ENCODE measurements at places on chromosomes 3 and 15. TPM values are rescaled to one million over a fixed set of nuclear protein-coding genes. Genes with fewer than 3 reads are reported as not detected.

GRCh38 chr3:61645148-61645547 lies 83.8 kb downstream of the PTPRG start:
- H3K27me3 ChIP-seq: no peaks in the 10 kb centered on the region
- H3K36me3 ChIP-seq: no peaks in the 10 kb centered on the region
- no peaks in the 10 kb centered on the region for H3K4me1 ChIP-seq

- H3K4me1 ChIP-seq: no peaks in the 10 kb centered on the region
- H3K27ac ChIP-seq: no peak overlapping the region
- no peaks in the 10 kb centered on the region for H3K27me3 ChIP-seq
- DNase-seq: no peak
- no peaks in the 10 kb centered on the region for H3K36me3 ChIP-seq
- H3K4me3 ChIP-seq: no peak overlapping the region
Measured at GRCh38 chr3:50136714-50137405, 18.3 kb upstream of the SEMA3F start.

- no peaks in the 10 kb centered on the region for H3K36me3 ChIP-seq
- H3K4me1 ChIP-seq: no peaks in the 10 kb centered on the region
- H3K27me3 ChIP-seq: no peaks in the 10 kb centered on the region
- H3K27ac ChIP-seq: no peak overlapping the region
- H3K4me3 ChIP-seq: no peak overlapping the region
Measured at GRCh38 chr15:31499953-31500765, 173.5 kb downstream of the KLF13 start.

The DIPK2A gene
- 20.8 TPM for total RNA-seq

DNA sequence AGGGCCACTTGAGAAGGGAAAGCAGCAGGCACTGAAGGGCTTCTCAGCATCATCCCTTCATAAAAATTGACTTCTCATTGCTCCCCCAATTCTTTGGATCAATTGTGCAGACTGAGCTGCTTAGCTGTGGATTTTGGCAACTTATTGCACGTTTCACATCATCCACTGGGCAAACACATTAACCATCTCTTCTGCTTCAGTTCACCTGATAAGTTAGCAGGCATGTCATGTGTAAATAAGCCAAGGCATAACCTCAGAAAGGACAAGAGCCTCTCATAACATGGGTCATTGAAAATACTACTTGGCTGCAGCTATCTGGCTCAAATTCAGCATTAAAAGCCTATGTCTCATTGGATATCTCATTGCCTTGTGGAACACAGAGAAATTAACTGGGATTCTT lies 366.5 kb downstream of the LRRC3B start:
- H3K27me3 ChIP-seq: no peaks in the 10 kb centered on the region
- no peak overlapping the region for H3K27ac ChIP-seq

GRCh38 chr15:52801748-52802085 lies 11.6 kb upstream of the ONECUT1 start:
- H3K36me3 ChIP-seq: no peaks in the 10 kb centered on the region
- H3K27me3 ChIP-seq: peaks cover 93% of the 10 kb centered on the region
- no peak overlapping the region for H3K27ac ChIP-seq
- H3K4me1 ChIP-seq: peaks cover 59% of the 10 kb centered on the region

DNA sequence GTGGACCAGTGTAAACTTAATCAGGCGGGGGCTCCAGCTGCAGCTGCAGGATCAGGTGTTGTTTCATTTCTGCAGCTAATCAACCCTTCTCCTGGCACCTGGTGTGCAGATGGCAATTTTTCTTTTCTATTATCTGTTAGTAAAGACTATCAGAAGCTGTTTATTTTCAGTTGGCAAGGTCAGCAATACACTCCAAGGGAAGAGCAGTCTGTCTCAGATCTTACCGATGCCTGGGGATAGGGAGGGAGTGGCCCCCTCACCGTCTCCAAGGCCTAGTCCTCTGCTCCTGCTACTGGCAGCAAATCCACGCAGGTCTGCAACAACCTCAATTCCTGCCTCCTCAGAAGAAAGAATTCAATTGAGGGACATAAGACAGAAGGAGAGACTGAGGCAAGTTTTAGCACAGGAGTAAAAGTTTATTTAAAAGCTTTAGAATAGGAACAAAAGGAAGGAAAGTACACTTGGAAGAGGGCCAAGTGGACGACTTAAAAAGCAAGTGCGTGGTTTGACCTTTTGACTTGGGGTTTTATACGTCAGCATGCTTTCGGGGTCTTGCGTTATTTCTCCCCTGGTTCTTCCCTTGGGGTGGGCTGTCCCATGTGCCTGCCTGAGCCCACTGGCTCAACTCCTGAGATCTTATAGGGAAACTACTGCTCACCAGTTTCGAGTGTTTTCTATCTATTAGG lies 9.2 kb downstream of the CCRL2 start:
- no peak overlapping the region for H3K4me3 ChIP-seq
- no peaks in the 10 kb centered on the region for H3K27me3 ChIP-seq
- no peaks in the 10 kb centered on the region for H3K36me3 ChIP-seq
- no peaks in the 10 kb centered on the region for H3K4me1 ChIP-seq

The MAP6D1 gene
- 3.3 TPM for total RNA-seq

DNA sequence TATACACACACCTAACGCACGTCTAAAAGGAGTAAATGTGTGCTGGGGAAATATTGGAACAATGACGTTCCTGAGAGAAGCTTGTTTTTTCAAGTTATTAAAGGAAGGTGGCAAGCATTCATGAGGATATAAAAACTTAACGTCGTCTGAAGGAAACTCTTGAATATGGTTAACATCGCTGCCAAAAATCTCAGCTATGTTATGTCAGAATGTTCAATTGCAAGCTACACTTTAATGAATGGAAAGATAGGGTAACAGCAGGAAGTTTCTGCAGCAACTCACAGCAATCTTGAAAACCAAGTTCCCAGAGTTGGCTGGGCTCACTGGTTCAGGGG lies 54.3 kb upstream of the MEF2A start:
- H3K4me1 ChIP-seq: peaks cover 8% of the 10 kb centered on the region
- DNase-seq: no peak
- H3K4me3 ChIP-seq: no peak overlapping the region
- no peaks in the 10 kb centered on the region for H3K27me3 ChIP-seq

DNA sequence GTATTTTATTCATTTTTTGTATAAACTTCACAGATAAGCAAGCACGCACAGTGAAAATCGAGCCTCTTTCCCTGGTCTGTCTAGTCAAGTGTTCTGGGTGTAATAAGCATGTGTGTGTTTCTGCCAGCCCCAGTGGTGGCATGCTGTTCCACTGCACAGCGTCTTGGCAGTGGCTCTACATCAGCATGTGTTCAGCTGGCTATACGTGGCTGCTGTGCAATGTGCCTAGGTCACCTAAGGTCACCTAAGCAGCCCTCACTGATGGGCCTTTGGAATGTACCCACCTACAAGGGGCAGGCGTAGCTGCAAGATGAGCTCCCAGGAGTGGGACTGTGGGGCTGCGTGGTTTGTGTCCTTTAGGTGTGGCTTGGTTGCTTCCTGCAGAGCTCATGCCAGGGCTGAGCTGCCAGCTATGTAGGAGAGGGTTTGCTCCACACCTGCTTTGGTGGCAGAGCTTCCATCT lies 4.9 kb downstream of the LIMD1 start:
- H3K36me3 ChIP-seq: peaks cover 8% of the 10 kb centered on the region
- no peak overlapping the region for H3K27ac ChIP-seq
- peaks cover 68% of the 10 kb centered on the region for H3K4me1 ChIP-seq
- no peaks in the 10 kb centered on the region for H3K27me3 ChIP-seq
- no peak overlapping the region for H3K4me3 ChIP-seq

- H3K27me3 ChIP-seq: no peaks in the 10 kb centered on the region
- peaks cover 27% of the 10 kb centered on the region for H3K4me1 ChIP-seq
- DNase-seq: peak; percentile 50
- peak overlapping the region; percentile 35 for H3K4me3 ChIP-seq
- H3K36me3 ChIP-seq: no peaks in the 10 kb centered on the region
- peak overlapping the region; percentile 78 for H3K27ac ChIP-seq
Measured at GRCh38 chr3:133490468-133491351, 82.8 kb upstream of the CDV3 start.

DNA sequence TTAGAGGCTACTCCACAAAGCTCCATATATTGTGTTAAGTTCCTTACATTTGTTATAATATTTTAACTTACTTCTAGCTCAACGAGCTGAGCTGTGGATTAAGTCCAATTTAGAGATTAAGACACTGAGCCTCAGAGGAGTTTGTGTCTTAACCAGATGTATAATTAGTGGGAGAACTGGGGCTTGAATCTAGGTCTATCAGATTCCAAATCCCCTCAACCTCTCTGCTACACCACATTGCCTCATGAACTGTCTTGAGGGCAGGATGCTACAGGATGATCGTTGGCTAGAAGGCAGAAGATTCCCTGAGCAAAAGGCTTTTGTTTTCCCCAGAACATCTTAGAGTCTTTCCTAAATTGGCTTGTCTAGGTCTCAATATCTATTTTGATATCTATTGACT lies 890.8 kb downstream of the NAALADL2 start:
- no peaks in the 10 kb centered on the region for H3K36me3 ChIP-seq
- H3K27me3 ChIP-seq: no peaks in the 10 kb centered on the region
- DNase-seq: no peak

- no peak for DNase-seq
- no peaks in the 10 kb centered on the region for H3K36me3 ChIP-seq
- H3K4me1 ChIP-seq: no peaks in the 10 kb centered on the region
- no peak overlapping the region for H3K27ac ChIP-seq
- H3K4me3 ChIP-seq: no peak overlapping the region
- H3K27me3 ChIP-seq: no peaks in the 10 kb centered on the region
Measured at GRCh38 chr3:55282994-55283393, 204.1 kb downstream of the WNT5A start.

The ZMYND10 gene
- total RNA-seq: 1.9 TPM

DNA sequence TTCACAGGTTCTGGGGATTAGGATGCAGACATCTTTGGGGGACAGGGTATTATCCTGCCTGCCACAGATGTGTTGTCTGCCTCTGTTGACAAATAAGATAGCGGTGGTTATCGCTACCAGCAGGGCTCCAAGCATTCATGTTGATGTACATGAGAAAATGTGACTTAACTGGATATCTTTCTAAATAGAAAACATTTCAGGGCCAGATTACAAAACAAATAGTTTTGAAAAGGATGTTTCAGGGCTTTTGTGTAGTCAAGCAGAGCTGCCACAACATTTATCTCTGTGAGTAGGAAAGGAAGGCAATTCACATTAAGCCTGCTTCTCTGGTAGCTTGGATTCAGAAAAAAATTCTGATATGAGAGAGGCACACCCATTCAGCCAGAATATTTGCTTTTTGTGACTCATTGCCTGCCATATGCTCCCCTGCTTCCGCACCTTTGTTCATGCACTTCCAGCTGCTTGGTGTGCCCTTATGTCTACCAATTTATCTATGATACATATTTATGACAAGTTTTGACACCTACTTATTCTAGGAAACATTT lies 22.8 kb downstream of the PLS1 start:
- H3K4me3 ChIP-seq: no peak overlapping the region
- no peaks in the 10 kb centered on the region for H3K36me3 ChIP-seq
- no peaks in the 10 kb centered on the region for H3K4me1 ChIP-seq
- H3K27me3 ChIP-seq: peaks cover 7% of the 10 kb centered on the region
- no peak for DNase-seq

- H3K4me3 ChIP-seq: no peak overlapping the region
- no peaks in the 10 kb centered on the region for H3K4me1 ChIP-seq
- no peaks in the 10 kb centered on the region for H3K27me3 ChIP-seq
- H3K36me3 ChIP-seq: no peaks in the 10 kb centered on the region
- H3K27ac ChIP-seq: no peak overlapping the region
Measured at GRCh38 chr3:36792342-36792741, 28.0 kb upstream of the DCLK3 start.

GRCh38 chr3:197135212-197135611 lies 105.6 kb upstream of the MELTF start:
- DNase-seq: no peak
- H3K27me3 ChIP-seq: no peaks in the 10 kb centered on the region
- H3K36me3 ChIP-seq: peaks cover 43% of the 10 kb centered on the region
- peaks cover 3% of the 10 kb centered on the region for H3K4me1 ChIP-seq

- no peaks in the 10 kb centered on the region for H3K36me3 ChIP-seq
- DNase-seq: no peak
- no peaks in the 10 kb centered on the region for H3K4me1 ChIP-seq
- H3K27ac ChIP-seq: no peak overlapping the region
Measured at GRCh38 chr3:29353807-29354206, 72.9 kb downstream of the RBMS3 start.

- no peaks in the 10 kb centered on the region for H3K36me3 ChIP-seq
- H3K27ac ChIP-seq: no peak overlapping the region
- DNase-seq: no peak
- no peak overlapping the region for H3K4me3 ChIP-seq
- H3K4me1 ChIP-seq: no peaks in the 10 kb centered on the region
Measured at GRCh38 chr3:13042127-13042701, 31.0 kb downstream of the IQSEC1 start.

DNA sequence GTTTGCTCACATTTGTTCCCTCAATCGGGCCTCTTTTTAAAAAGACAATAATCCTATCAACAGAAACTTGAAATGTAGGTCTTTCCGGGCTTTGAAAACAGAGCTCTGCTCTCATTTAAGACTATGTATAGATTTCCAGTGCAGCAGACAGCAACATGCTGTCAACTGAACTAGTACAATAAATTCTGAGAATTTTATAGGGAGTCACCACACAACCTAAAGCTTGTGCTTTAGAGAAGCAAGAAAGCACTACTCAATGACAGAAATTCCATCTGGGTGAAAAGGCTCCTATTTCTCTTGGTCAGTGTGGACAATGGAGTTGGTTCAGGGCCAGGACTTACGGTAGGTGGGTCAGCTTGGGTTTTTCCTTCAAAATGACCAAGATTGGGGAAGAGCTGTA lies 583.5 kb downstream of the ROBO1 start:
- no peak overlapping the region for H3K27ac ChIP-seq
- H3K27me3 ChIP-seq: no peaks in the 10 kb centered on the region
- H3K4me1 ChIP-seq: no peaks in the 10 kb centered on the region
- no peak overlapping the region for H3K4me3 ChIP-seq

DNA sequence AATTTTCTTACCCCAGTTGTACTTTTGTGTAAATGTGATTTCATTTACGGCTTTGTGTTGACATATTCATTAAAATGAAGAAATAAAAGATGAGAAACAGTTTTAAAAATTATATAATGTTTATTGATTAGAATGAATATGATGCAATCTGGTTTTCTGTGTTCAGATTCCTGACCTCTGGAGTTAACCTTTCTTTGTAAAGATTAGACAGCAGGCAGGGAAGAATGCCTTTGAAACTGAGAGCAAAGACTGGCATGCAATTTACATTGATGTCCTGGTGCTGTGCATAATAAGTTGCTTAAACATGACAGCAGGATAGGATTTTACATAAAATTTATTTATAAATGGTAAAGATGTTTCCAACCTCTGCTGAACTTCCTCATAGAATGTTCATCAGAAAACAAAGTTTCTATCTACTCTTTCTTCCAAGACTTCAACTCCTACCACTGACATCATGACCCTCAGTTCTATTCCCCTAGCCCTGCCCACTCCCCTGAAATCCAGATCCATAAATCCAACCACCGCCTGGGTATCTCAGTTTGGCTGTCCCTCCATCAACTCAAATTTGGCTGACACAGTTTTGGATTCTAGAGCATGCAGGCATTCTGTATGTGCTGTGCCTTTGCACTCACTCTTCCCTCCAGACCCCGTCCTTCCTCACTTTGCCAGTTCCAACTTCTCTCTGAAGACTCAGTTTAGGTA lies 1.7 kb downstream of the HGD start:
- no peaks in the 10 kb centered on the region for H3K4me1 ChIP-seq
- H3K4me3 ChIP-seq: no peak overlapping the region
- no peak overlapping the region for H3K27ac ChIP-seq
- DNase-seq: no peak
- H3K36me3 ChIP-seq: no peaks in the 10 kb centered on the region

The CATSPER2 gene
- 10.1 TPM for total RNA-seq
